ENCODE measurements at places on chromosomes 7 and 10.

GRCh38 chr10:44388641-44389040 is 3.7 kb upstream of the CXCL12 start:
- no peak for DNase-seq

DNA sequence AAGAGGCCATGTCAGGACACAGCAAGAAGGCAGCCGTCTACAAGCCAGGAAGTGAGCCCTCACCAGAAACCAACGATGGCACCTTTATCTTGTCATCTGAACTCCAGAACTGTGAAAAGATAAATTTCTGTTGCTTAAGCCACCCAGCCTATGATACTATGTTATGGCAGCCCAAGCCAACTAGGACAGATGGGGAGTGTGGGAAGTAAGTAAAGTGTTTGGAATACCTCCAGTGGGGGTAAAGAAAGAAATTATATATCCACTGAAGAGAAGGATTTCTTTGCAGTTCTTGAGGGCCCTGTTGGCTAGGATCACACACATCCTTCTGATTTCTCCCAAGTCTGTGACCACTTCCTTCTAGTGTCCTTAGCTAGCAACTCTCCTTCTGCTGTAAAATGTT is 384.4 kb downstream of the TNS3 start:
- no peak for DNase-seq

DNA sequence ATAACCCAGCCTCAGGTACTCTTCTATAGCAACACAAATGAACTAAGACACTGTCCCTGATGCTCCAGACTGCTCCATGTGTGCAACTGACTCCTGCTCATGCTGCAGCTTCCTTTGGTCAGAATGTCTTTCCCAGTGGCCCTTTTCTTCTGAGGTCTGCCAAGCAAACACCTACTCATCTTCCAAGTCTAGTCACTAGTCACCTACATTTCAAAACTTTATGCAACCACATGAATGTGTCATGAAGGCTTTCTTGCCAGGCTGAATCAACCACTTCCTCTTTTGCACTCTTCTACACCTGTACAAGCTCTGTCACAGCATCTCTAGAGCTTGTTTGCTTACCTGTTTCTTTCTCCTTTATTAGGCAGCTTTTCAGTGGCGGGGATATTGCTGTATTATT is 75.8 kb downstream of the LSMEM1 start:
- DNase-seq, result no peak

DNA sequence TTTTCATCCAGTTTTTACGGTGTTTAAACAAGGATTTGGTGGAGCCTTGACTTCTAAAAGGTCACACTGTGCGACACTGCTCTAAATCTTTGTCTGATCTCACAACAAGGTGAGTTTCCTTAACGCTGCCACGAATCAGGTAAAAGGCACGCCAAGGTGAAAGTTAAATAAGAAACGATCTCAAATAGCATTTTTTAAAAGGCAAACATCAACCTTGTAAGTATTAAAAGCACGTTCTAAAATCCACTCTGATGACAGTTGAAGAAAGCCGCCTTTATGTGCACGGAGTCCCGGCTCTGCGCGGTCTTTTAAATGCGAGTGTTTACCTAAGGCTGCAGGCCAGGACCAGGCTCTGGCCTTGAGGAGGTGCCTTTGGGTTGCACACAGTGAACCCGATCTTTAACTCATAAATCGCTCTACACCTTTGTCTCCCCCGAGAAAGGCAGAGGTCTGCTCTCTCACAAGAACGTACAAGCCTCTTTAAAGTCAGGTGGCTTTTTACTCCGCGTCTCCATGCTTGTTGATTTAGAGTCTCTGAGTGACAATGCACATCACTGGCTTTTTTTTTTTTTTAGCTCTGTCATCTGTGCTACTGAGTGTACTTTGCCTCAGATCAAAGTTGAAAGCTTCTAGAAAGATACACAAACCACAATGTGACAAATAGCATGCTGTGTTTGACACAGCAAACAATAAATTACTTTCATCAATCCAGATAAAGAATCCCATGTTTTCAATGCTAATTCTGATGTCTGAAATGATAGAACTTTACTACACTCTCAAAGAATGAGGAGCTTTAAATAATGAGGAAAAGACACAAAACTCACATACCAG is 25.9 kb upstream of the RNF32 start:
- DNase-seq, result no peak

DNA sequence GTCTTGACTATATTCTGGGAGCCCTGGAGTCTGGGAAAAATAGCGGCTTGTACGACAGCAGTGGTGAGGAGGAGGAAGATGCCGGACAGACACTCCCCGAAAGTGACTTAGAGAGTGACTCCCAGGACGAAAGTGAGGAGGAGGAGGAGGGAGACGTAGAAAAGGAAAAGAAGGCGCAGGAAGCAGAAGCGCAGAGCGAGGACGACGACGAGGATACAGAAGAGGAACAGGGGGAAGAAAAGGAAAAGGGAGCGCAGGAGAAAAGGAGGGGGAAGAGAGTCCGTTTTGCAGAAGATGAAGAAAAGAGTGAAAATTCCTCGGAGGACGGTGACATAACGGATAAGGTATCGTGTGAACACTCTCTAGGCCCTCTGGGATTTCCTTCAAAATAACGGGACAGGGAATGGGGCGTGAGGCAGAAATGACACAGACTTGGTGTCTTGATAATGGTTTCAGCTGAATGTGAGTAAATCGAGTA is 908 bp downstream of the NOM1 start:
- no peak for DNase-seq

DNA sequence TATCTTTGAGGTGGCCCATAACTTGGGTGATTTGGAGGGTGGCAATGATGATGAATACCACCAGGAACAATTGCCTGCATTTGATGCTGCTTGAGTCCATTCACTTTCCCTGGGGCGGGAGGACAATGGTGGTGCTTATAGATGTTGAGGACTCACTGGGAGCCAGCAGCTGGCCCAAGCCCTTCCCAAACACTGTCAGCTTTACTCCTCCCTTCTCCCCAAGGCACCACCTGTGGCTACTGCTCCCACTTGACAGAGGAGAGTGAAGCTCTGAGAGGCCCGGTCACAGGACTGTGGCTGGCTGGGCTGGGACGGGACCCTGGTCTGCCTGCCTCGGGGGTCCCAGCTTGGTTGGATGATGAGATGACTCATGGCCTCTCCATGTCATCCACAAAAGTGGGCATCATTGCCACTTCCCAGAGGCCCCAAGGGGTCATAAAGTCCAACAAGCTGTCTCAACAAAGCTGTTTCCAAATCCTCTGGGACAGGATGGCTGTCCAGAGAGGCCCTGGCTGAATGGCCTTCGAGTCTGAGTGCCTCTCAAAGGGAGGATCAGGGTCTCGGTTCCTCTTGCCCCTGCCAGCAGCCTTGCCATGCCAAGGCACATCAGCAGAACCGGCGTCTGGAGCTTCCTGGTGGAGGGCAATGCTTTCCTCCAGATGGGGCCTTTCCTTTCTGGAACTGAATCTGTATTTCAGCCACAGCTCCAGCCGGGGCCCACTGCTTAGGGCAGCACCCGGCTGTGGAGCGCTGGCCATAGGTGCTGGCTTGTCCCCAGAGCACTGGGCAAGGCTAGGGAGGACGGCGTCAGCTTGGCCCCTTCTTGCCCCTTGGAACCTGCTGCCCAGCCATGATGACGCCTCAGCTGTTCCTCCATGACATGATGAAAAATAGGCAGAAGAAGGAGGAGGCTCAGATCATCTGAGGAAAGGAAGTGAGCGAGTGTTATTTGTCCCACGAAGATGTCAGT is 47.0 kb upstream of the PLEKHA1 start:
- no peak for DNase-seq

GRCh38 chr7:38411404-38411803 is 138.0 kb upstream of the TARP start:
- DNase-seq, result no peak

DNA sequence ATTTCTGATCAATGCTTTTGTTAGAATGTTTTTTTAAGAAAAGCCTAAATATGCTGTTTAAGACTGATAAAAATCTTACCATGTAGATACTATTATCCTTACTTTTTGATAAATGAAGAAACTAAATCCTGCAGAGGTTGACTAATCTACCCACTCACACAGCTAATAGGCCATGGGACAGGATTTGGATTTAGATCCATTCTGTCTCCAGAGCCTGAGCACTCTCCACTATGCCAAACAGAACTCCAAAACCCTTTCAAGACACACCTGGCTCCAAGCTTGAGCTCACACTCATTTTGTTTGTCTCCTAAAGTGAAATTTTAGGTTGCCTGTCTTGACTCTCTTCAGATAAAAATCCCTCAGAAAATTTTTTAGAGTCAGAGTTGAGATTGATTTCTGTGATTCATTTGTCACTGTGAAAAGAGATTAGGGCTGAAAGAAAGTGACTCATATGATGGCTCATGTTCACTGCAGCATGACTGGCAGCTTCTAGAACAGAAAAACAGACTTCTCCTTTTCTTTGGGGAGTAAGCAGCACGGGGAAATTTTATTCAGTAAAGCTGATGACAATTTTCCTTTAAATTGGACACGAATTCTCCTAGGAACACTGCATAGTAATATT is 132.3 kb upstream of the POT1 start:
- no peak for DNase-seq

GRCh38 chr10:93434991-93435491 is 47.1 kb downstream of the MYOF start:
- no peak for DNase-seq

DNA sequence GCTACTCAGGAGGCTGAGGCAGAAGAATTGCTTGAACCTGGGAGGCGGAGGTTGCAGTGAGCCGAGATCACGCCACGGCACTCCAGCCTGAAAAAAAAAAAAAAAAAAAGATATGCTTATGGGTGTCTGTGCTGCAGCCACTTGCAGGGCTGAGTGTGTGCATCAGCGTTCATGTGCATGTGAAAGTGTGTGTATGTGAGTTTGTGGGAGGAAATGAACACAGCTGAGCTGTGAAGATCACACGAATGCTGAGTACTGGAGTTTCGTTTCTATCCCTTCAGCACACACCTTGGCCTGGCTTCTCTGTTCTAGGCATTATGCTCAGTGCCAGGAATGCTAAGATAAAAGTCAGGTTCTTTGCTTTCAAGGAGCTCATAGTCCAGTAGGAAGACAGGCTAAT is 12.0 kb upstream of the SVOPL start:
- DNase-seq, result no peak

DNA sequence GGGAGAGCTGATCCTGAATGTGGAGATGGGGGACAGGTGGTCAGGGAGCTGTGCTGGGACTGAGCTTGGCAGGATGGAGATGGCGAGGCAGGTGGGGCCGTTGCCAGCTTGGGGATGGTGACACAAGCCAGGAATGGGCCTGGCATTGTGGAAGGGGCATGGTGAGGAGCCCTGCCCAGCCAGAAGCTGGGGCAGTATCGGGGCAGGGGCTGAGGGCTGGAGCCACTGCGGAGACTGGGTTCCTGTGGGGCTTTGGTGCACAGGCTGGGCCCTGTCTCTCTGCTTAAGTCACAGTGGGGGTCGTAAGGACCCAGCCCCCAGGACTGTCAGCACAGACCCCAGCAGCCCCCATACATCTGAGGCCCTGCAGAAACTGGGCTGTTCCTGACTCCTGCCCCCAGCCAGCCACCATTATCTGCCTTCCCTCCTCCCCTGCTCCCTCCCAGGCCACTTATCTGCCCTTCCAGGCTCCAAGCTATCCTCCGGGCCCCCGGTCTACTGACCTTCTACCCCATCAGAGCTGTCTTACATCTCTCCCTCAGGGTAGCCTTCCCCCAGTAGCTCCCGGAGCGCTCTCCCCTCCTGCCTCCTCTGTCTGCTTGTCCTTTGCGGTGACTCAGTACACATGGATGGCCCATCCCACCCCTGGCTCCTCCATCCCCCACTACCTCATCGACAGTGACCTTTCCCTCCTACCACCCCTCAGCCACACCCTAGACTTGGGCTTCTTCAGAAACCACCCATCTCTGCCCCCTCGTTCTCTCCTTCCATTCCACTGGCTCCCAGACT is 44.2 kb downstream of the PPIF start:
- DNase-seq, result no peak

DNA sequence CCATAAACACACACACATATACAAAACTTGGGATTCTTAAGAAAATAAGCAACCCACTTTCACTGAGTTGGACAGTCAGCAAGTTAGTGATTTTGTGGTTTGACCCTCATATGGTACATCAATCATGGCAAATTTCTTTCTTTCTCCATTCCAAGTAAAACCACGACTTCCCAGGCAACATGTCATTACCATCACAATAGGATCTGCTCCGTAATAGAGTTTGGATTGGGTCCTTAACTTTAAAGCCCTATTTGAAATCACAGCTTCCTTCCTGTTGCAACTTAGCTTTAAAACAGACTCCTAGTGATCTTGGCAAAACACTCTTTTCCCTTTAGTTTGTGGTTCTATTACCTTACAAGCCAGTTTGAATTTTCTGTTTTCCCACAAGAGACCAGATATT is 483.6 kb downstream of the INHBA start:
- DNase-seq, result no peak

GRCh38 chr7:77788327-77788902 is 9.8 kb downstream of the TMEM60 start:
- no peak for DNase-seq

DNA sequence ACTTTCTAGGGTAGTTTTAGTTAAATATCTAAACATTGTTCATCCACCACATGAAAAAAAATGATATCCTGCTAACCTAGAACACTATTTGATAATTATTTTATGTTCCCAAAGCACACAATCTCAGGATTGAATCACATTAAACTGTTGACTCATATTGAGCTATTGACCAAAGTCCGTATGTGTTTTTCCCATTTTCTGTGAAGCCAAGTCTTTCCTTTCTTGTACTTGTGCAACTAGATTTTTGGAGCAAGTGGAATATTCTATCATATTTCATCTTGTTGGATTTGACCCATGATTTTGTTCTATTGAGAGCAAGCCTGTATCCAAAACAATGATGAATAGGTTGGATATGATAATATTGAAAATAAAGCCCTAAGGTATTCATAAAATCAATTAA is 164.6 kb downstream of the SKAP2 start:
- DNase-seq, result no peak

DNA sequence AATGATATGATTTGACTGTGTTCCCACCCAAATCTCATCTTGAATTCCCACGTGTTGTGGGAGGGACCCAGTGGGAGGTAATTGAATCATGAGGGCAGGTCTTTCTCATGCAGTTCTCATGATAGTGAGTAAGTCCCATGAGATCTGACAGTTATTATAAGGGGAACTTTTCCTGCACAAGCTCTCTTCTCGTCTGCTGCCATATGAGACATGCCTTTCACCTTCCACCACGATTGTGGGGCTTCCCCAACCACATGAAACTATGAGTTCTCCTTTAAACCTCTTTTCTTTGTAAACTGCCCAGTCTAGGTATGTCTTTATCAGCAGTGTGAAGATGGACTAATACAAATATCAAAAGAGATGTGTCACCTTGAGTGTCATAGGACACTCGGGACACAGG is 502.7 kb upstream of the PODXL start:
- DNase-seq, result no peak

GRCh38 chr10:61781969-61782403 is 119.3 kb downstream of the CABCOCO1 start:
- DNase-seq, result no peak

All from activated T-helper 9 cell treated with anti-CD3 and anti-CD28 coated beads, Interleukin-2, amount 50 U/mL, for 16 hours (primary cell).